ENCODE measurements at places on chromosomes 5 and 9.

- no peak for DNase-seq
Measured at GRCh38 chr5:176386491-176386890, 1.9 kb downstream of the NOP16 start.

DNA sequence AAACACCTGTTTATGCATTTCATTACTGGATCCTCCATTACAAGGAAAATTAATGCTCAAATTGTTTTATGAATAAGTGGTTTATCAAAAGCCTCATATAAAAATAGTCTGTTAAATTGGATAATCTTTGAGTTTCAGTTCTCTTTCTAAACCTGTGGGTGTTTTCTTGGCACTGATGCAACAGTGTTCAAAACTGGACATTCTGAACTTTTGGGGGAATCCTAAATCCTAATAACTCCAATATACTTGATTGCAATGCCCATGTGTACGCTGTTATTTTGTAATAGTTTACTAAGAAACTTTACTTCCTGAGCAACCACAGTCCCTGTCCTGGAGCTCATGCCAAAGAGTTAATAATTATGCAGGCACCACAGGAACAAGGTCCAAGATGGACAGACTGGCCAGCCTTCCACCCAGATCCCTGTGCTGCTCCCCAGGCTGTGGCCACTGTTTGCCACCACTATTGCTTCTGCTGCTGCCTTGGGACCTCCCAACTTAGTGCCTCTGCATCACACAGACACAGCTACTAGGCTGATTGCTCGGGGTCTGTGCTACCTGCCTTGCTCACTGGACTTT, 14.0 kb downstream of the IRGM start:
- DNase-seq, result no peak

- peak; percentile 42 for DNase-seq
Measured at GRCh38 chr5:7815892-7816534, 34.9 kb downstream of the CFAP90 start.

DNA sequence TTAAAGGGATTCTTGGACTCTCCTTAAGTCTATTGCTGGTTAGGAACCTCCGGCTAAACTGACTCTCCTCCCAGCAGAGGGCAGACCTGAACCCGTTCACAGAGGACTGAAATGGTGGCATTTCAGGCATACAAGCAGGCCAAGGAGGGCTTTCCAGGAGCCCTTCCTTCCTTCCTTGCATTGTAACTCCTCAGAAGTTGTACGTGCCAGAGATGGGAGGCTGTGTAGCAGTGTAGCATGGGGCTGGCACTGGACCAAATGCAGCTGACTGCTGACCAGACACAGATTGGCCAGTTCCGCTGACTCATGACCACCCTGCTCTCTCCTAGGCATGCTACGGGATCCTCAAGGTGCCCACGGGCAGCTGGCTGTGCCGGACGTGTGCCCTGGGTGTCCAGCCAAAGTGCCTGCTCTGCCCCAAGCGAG, 36.4 kb downstream of the JADE2 start:
- no peak for DNase-seq

DNA sequence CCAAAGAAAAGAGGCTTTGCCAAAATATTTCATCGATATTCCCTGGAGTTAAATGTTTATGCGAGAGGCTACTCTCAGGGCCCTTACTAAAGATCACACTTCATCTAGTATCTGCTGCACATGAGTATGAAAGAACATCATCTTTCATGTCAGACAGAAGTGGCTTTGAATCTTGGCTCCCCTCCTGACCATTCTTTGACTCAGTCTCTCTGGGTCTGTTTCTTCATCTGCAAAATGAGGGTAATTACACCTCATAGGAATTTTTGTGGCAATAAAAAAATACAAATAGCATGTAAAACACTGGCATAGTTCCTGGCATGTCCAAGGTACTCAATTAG, 58.1 kb downstream of the SLIT3 start:
- no peak for DNase-seq

GRCh38 chr9:135079018-135079417, 8.4 kb upstream of the OLFM1 start:
- no peak for DNase-seq

DNA sequence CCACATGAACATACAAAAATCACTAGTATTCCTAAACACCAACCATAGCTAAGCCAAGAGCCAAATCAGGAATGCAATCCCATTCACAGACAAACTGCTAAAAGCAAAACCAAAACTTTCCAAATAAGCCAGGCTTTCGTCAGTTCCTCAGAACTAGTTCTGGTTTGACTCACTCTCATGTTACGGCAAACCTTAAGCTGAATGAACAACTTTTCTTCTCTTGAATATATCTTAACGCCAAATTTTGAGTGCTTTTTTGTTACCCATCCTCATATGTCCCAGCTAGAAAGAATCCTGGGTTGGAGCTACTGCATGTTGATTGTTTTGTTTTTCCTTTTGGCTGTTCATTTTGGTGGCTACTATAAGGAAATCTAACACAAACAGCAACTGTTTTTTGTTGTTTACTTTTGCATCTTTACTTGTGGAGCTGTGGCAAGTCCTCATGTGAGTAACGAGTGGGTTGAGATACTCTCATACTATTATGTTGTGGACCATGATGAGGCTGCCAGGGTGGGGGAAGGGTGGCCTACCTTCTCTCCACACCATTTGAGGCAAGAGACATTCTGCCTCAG, at the start of gene PDCD1LG2:
Gene PDCD1LG2 (plus strand): TSS at position 172 of the 572 bp plus-strand sequence. CDS start 12,016 bp downstream, outside the sequence.
- DNase-seq, result no peak

GRCh38 chr5:127839496-127840197, 136.5 kb downstream of the CCDC192 start:
- no peak for DNase-seq

DNA sequence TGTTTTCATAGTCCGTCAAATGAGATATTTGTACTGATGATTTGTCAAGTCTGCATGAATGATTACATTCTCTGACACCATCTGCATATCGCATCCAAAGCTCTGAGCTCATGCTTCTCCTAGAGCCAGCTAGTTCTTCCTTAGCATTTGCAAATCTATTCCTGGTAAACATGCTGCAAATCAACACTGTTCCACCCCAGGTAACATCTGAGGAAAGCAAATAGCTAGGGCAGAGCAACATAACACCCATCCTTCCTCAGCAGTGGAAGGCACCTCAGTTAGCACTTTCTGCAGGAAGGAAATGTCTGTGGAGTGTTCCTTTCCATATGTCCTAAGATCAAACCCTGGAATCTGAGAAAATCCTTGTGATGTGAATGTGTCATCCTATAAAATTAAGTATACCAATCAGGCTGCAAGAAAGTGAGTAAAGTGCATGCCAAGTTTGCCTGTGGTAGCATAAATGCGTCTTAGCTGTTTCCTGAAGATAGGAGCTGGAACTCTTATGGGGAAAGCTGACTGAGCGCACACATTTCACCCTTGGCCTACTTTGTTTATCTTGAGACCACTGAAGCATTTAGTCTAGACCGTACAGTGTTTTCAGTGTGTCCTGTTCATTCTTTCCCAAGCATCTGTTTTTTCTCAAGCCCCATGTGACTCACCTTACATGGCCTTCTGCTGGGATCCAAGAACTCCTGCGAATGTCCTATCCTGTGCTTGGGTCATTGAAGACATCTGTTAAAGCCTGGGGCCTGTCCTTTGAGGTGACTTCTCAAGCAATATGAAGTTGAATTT, 50.9 kb upstream of the STARD4 start:
- DNase-seq, result no peak

DNA sequence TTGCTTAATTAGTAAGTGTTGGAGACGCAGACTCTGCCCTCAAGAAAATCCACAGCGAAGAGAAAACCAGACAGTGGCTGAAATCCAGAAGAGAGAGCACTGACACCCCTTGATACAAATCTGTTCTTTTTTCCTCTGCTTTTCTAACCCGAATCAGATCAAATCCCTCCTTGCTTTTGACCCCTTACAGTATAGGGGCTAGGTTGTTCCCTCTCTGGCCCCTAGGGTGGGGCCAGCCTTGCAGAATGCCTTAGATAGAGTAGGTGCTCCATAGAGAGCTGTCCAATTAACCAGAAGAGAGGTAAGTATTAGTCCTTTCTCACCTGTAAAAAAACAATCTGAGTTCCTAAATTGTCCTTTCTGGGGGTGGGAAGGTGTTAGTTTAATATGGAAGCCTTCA, 10.1 kb downstream of the C1QTNF2 start:
- DNase-seq, result no peak

DNA sequence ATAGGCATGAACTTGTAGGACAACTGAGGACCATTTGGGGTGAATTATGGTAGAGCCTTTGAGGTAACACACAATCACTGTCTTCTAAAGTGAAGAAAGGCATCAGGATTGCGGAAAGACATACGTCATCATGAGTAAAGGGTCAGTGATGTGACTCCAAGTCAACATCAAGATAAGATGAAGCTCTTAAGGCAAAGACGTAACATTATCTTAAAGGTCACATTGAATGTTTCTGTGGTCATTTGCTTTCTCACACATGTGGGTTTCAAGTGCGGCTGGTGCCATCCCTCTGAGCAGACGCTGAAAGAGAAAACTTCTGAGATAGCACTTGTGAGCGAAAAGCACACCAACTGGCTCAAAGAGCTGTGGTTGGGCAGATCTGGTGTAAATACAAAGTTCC, 63.3 kb upstream of the GRAMD2B start:
- no peak for DNase-seq

All from KG1 (cell line).